Activated CD4-positive, alpha-beta T cell treated with anti-CD3 and anti-CD28 coated beads, Interleukin-2, amount 10 ng/mL, durations not matched to agents 7 days and 5 days (primary cell): ENCODE measurements at places on chromosomes 1 and 21.

GRCh38 chr1:147478521-147478920 lies 62.8 kb upstream of the BCL9 start:
- DNase-seq, result no peak

GRCh38 chr1:194717941-194718340 lies 1531.5 kb upstream of the B3GALT2 start:
- no peak for DNase-seq

GRCh38 chr1:30786264-30786991 lies 28.9 kb upstream of the LAPTM5 start:
- no peak for DNase-seq

DNA sequence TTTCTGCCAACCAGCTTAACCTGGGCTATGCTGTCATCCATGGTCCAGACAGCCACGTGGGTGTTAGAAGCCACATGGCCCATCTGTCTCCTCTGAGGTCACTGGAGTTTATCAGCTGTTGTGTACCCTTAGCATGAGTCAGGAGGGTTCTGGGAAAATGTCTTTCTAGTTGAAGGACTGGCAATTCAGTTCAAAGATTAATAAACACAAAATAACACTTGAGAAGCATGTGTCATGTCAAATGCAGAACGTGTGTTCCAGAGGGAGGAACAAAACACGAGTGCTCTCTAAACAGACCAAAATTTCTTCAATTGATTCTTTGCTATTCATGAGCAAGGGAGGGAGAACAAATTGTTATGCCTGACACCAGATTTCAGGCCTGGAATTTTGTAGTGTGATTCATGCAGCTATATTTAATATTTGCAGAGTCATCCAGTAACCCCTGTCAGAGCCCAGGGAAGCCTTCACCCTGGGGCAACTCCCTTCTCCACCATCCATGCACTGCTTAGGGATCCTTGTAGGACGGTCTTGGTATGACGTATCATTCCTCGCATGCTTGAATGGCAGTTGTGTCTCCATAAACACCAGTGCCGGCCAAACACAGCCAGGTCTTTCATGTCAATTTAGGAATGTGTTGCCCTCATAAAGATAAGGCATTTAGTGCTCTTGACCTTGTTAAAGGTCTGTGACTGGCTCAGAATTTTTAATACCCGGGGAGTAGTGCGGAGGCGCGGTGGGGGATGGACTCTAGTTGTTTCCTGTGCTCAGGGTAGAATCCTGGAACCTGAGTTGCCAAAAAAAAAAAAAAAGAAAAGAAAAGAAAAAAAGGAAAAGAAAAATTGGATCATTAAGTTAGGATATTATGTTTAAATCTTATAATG lies 27.7 kb upstream of the DYRK1A start:
- DNase-seq, result no peak
